ENCODE measurements at places on chromosomes 1 and 21.

GRCh38 chr1:241888232-241888631, 40.2 kb downstream of the EXO1 start:
- DNase-seq: no peak

- DNase-seq: no peak
Measured at GRCh38 chr1:56081173-56081572, 498.2 kb downstream of the PLPP3 start.

- DNase-seq: no peak
Measured at GRCh38 chr1:46493316-46494032, 3.8 kb downstream of the DMBX1 start.

- DNase-seq: no peak
Measured at GRCh38 chr1:187624812-187625545, 796.2 kb downstream of the PLA2G4A start.

DNA sequence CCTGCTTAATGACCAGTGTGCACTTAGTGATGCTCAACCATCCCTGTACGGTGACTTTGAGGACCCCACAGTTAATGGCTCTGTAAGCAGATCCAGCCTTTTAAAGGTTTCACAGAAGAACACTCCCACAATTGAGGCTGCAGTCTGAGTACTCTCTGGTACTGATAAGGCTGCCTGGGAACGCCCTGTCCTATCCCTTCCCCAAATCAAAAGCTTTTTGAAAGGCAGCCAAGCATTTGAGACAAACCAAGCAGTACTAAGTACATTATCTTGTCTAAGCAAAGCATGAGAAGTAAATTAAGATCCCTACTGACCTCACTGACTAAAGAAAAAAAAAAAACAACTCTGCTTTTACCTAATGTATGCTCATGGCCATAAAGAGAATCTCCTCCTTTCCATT, 60.7 kb downstream of the SH3GLB1 start:
- no peak for DNase-seq

GRCh38 chr1:197923038-197923437, 5.9 kb downstream of the LHX9 start:
- no peak for DNase-seq

- DNase-seq: no peak
Measured at GRCh38 chr1:53835491-53835890, 2.6 kb downstream of the NDC1 start.

DNA sequence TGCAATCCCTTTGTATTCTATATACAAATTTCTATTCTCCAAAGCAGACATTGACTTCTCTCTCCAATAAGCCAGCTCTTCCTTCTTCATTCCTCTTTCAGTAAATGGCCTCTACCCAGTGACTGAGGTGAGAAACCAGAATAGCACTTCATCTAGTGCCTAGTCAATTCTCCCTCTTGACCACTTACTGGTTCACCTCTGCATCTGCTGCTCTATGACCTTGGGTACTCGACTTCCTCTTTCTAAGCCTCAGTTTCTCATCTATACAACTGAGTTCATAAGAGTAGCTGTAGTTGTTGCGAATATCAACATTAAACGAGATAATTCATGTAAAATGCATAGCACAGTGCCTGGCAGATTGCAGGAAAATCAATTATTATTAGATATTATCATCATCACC, 12.4 kb downstream of the LYST start:
- no peak for DNase-seq

DNA sequence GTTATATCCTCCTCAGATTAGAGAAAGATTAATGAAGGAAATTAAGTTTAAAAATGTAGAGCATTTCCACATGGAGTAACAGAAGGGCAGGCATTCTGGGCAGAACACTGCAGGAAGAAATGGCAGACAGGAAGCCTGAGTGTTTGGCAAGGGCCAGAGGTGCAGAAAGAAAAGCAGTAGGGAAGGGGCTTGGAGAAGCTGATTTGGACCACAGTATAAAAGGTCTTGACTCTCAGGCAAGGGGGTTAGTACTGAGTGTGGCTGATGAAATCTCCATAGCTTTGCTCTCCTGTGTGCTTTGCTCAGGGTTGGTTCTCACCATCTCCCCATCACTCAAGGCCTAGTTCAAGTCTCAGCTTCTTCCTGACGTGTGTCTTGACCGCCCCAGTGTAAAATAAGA, 80.2 kb downstream of the SLC45A1 start:
- DNase-seq: no peak

- DNase-seq: no peak
Measured at GRCh38 chr1:93025572-93025971, 53.5 kb upstream of the MTF2 start.

DNA sequence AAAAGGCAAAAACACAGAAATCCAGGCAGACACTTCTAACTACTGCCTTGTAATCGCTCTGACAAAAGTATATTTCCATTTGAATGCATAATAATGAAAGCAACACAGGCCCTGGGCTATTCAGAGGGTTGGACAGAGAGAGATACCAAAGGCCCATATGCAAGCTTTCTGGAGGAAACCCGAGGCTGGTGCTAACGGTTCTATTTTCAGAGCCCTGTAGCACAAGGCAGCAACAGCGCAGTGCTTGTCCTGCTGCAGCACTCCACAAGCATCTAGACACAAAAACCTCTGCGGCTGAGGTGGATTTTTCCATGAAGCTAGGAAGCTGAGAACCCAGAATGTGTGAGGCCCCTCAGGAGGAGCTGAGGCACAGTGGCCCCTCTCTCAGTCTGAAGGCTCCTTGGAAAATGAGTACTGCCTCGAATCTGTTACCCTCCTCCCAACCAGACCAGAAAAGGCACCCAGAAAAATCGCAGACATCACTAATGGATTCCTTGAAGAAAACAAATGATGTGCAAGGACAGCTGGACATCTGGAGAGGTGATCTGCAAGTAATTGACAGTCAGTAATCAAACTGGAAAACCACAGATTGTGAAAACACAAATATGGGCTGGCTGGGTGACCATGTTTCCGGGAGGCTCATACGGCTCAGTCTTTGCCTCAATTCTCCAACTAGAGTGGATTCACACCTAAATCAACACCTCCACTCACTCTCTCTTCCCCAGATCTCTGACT, 54.0 kb downstream of the COLGALT2 start:
- no peak for DNase-seq

DNA sequence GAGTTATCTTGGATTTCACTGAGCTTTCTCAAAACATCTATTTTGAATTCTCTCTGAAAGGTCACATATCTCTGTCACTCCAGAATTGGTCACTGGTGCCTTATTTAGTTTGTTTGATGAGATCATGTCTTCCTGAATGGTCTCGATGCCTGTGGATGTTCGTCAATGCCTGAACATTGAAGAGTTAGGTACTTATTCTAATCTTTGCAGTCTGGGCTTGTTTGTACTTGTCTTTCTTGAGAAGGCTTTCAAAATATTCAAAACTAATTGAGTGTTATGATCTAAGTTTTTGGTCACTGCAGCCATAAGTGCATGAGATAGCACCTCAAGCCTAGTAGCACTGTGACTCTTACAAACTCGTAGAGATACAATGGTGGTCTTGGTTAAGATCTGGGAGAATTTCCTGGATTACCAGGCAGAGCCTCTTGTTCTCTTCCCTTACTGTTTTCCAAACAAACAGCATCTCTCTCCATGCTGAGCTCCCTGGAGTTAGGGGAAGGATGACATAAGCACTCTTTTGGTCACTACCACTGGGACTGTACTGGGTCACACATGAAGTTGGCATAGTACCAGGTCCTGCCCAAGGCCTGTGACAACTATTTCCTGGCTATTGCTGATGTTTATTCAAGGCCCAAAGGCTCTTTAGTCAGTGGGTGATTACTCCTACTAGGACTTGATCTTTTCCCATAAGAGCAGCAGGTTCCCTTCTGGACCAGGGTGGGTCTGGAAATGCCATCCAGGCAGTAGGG, 25.6 kb downstream of the SLC22A15 start:
- no peak for DNase-seq

DNA sequence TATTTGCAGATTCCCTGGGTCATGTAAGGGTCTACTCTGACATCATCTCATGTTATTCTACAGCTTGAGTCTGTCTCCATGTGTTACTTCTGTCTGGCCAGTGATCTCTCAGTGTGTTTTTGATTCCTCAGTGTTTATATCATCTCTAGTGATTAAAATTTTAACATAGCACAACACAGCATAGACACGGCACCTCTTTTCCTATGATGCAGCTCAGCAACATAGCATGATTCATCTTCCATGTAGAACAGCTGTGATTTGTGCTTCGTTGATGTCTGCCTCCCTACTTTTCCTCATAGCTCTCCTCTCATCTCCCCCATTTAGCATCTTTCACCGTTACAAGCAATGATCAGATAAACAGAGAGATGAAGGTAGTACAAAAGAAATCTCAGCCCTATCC, 163.9 kb upstream of the DPT start:
- DNase-seq: no peak

- no peak for DNase-seq
Measured at GRCh38 chr1:160844447-160845232, 18.0 kb downstream of the CD244 start.

All from CD4-positive, alpha-beta T cell treated with Interferon gamma for 1 hour (primary cell).